ENCODE measurements at places on chromosomes 2 and 18. TPM values are rescaled to one million over a fixed set of nuclear protein-coding genes. Genes with fewer than 3 reads are reported as not detected.

The ZBTB7C gene
- 2.0 TPM for total RNA-seq

DNA sequence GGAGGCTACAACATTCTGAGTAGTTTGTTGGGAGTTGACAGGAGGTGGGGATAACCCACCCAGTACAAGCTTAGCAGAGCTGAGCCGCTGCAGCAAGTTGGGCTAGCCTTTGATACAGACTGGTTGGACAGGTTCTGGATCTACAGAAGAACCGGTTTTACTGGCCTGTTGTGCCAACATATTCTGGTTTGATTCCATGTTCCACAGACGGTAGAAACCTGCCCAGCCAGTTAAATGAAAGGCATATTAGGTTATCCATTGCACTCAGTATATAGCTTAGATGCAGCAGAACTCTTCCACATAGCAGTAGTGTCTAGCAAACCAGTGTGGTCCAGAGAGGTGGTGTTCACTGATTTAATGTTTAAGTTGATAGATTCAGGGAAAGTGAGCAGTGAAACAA, 19.3 kb upstream of the RBBP8 start:
- DNase-seq = no peak

DNA sequence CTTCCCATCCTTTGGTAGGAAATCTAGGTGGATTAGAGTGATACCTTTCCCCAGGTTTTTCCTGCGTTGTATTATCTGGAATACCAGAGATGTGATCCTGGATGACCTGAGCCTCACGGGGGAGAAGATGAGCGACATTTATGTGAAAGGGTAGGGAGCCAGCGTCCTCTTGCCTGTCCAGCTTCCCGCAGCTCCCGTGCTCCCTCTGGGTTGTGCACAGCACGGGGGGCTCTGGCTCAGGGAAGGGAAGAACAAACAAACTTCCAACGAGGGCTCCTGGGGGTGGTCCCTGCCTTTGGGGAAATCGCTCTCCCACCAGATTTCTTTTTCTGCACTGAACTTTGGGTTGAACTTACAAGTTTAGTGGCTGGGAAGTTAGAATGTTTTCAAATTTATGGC, 215.7 kb downstream of the DYSF start:
- DNase-seq = no peak

- DNase-seq = no peak
Observed at GRCh38 chr2:231388725-231389346, 6.7 kb upstream of the B3GNT7 start.

GRCh38 chr2:3433776-3434400, 54.4 kb downstream of the TRAPPC12 start:
- DNase-seq = no peak

- no peak for DNase-seq
Observed at GRCh38 chr2:56102866-56103265, 80.9 kb upstream of the CCDC85A start.
